ENCODE measurements at places on chromosomes 16 and 17.

DNA sequence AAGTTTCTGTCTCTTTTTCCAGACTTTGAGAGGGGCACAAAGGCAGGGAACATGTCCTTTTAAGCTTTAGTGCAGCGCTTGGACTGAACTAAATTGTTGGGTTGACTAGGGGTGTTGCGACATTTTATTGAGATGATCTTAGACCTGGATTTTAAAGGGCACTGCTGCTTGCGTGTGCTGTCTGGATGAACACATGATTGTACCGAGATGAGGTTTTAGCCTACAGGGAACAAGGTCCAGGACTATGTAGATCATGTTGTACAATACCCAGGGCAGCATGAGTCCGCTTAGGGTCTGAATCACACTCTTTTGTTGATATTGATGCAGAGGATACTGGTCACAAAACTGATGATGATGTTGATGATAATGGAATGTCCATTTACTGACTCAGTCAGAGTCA, 5.2 kb upstream of the RGS9 start:
- DNase-seq, result no peak

GRCh38 chr17:33416131-33416530, 123.0 kb upstream of the ASIC2 start:
- no peak for DNase-seq

DNA sequence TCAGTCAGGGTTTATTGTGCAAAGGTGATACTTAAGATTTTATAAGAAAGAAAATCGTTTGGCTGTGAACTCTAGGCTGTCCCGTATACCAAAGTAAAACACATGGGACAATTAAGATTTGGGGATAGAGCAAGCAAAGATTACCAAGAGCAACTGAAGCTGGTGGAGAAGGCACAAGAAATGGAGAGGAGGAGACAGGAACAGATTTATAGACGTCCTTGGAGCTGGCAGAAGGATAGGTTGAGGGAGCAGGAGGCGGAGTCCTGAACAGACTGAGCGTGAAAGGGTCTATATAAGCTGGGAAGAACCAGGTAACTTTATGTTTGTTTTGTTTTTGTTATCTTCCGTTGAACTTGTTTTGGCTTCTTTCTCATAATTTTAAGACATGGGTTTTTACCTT, 3.8 kb downstream of the TNRC6C start:
- no peak for DNase-seq

- DNase-seq, result peak; percentile 78
These were observed 24.0 kb downstream of the CCR7 start for GRCh38 chr17:40541060-40541872.

GRCh38 chr17:3655766-3656165, 12.6 kb downstream of the TAX1BP3 start:
- DNase-seq, result no peak

- no peak for DNase-seq
These were observed 48.3 kb downstream of the BAIAP2 start for GRCh38 chr17:81083125-81083765.

DNA sequence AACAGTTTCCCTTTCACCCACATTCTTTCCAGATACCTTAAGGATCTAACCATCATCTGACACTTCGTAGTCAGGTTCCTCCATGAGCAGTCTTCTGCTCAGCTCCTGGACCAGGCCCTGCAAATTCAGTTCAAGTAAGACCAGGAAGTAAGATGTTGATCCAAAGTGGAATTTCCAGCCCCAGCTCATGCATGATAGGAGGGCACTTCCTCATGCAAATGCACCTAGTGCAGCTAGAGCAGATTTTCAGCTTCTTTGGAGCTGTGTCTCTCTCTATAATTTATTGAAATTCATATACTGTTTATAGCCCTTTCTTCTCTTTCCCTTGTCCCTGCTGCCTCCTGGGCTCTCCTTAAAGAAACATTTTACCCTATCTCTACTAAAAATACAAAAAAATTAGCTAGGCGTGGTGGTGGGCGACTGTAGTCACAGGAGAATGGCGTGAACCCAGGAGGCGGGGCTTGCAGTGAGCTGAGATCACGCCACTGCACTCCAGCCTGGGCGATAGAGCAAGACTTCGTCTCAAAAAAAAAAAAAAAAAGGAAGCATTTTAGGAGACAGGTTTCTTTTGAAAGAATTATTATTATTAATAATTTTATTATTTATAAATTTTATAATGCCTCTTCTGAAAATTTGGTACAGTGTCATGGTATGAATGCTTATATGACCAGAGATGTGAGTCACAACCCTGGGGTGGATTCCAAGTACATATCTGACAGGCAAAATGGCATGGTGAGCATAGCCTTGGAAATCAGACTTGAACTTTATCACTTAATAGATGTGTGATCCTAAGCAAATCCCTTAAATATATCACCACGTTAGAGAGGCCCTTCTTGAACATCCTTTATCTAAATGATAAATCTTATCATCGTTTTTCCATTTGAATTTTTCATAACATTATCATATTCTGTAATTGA, 94.3 kb downstream of the SSH2 start:
- DNase-seq, result no peak

- no peak for DNase-seq
These were observed 58.2 kb downstream of the CNTNAP4 start for GRCh38 chr16:76335180-76335974.

DNA sequence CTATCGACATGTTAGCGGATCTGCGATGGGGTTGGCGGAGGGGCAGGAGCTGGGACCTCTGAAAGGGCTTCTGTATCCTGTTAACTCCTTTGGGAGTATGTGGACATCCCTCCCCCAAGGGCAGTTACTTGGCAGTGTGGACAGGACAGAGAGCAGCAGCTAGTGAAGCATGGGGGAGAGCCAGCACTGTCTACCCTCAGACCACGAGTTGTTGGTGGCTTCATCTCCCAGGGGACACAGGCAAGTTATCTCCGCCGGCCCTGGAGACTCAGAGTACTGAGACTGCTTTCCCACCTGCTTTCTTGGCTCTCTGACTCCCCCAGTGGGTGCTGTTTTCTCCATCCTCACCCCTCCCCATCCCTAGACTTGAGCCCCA, 5.3 kb upstream of the GFAP start:
- DNase-seq, result no peak

- no peak for DNase-seq
These were observed 65.0 kb downstream of the SMG6 start for GRCh38 chr17:2238432-2239169.

DNA sequence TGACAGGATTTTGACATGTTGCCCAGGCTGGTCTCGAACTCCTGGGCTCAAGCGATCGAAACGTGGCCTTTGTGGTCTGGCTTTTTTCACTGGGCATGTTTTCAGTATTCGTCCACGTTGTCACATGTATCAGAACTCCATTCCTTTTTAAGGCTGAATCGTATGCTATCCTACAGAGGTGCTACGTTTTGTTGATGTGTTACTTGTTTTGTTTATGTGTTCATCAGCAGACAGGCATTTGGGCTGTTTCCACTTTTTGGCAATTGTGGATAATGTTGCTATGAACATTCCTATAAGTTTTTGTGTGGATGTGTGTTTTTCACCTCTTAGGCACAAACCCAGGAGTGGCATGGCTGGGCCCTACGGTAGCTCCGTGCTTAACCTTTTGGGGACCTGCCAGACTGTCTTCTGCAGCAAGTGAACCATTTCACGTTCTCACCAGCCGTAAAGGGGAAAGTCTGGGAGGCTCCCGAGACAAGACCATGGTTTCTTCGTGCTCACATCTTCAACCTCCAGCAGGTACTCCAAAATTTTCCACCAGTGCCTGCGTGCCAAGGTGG, 26.9 kb downstream of the ADCY9 start:
- no peak for DNase-seq

DNA sequence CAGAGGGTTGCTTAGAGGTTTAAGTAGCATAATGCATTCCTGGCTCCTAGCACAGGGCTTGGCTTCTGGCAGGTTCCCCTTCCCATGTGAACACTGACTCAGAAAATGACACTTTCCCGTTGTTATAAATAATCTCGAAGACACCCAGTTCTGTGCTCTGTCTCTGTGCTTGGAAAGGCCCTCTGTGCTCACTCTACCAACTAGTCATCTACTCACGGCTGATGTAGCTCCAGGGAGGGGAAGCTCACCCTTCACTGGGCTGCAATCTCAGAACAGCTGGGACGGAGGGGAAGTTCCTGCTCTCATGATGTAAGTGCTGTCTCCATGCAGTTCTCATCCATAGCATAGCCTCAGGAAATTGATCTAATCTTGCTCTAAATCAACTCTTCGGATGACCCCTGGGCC, 230.5 kb upstream of the ASIC2 start:
- no peak for DNase-seq

GRCh38 chr17:48295362-48296288, 134.4 kb downstream of the SKAP1 start:
- no peak for DNase-seq

- no peak for DNase-seq
These were observed 91.1 kb downstream of the ASIC2 start for GRCh38 chr17:33202021-33202420.

GRCh38 chr17:59751955-59752413, 44.5 kb downstream of the VMP1 start:
- no peak for DNase-seq

GRCh38 chr16:2857451-2858244, at the start of gene PRSS22:
Gene PRSS22, minus strand, starts transcription at chr16:2858170. Its CDS starts 66 bp downstream, at chr16:2858104.
- no peak for DNase-seq

GRCh38 chr17:47244697-47245096, 8.9 kb upstream of the ITGB3 start:
- DNase-seq, result no peak

DNA sequence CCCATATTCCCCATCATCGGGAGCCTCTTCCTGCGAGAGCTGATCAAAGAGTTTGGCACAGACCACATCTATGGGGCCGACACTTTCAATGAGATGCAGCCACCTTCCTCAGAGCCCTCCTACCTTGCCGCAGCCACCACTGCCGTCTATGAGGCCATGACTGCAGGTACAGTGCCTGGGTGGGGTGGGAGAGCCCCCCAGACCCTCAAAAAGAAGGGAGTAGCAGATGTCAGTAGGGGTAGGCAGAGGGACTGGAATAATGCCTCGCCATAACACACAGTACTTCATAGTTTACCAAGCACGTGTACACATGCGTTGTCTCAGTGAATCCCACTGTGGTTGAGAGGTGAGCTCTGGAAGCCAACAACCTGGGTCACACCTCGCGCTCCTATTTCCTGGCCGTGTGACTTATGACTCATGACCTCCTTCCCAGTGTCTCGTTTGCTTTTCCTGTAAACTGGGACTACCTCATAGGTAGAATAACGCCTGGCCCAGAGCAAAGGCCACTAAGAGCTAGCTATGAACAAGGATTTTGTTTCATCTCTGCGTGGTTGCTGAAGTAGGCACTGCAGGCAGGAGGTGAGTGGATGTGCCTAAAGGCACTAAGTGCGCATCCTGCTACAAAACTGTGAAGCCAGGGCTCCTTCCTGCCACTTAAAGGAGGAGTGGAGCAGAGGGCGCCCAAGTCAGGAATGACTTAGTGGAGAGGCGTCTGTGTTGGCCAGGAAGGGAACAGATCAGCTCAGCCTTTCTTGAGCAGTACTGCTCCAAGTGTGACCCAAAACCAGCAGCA, 5.2 kb downstream of the NAGLU start:
- DNase-seq, result no peak

DNA sequence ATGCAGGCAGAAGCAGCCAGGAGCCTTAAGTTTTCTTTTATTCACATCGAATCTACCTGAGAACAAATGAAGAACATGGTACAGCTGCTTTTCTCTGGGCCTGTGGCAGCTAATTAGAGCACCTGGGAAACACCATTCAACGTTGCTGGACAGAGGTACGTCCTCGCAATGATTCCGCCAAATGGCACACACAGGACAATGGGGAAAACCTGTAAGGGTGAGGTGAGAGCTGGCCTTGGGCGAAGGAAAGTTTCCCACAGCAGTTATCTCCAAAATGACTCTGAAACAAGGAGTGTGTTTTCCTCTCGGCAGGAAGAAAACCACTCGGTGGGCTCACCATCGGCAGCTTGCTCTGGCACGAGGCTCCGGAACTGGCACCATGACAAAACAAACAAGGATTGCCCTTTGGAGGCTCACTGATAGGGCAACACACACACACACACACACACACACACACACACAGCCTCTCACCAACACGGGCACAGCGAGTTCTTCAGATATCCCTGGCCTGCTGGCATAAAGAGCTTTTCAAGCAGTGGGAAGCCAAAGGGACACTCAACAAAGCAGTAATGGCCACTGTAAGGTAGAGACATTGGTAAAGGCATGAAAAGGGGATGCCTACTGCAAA, 73.7 kb downstream of the ZFHX3 start:
- no peak for DNase-seq

- no peak for DNase-seq
These were observed 251.6 kb downstream of the KCNJ2 start for GRCh38 chr17:70420861-70421445.

DNA sequence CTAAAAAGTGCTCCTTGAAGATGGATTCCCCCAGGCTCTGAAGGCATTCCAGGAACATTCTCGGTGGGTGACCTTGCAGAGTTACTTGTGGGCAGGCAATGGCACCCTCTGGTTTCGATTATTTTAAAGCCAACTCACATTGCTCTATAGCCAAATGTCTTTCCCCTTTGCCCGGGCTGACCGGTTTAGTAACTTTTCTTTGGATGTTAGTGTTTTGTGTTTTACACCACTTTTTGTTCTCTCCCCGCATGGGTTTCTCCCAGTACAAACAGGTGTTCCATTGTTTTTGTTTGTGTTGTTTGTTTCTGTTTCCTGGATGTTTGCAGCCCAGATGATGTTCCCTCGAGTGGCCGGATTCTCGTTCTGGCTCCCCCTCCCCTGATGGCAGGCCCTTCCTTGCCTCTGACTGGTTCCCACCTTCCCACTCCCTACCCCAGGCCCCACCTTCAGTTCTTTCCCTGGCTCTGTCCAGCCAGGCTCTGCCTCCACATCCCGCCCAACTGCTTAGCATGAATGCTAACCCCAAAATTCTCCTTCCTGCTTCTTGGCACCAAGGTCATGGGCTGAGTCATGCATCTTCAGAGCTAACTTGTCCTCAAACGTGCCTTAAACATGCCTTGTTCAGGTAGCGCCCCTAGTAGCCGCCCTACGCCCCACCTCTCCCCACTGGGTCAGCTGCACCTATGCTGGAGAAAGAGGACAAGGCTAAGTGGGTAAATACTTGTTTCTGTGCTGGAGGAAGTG, 40.6 kb downstream of the ELAC2 start:
- no peak for DNase-seq

DNA sequence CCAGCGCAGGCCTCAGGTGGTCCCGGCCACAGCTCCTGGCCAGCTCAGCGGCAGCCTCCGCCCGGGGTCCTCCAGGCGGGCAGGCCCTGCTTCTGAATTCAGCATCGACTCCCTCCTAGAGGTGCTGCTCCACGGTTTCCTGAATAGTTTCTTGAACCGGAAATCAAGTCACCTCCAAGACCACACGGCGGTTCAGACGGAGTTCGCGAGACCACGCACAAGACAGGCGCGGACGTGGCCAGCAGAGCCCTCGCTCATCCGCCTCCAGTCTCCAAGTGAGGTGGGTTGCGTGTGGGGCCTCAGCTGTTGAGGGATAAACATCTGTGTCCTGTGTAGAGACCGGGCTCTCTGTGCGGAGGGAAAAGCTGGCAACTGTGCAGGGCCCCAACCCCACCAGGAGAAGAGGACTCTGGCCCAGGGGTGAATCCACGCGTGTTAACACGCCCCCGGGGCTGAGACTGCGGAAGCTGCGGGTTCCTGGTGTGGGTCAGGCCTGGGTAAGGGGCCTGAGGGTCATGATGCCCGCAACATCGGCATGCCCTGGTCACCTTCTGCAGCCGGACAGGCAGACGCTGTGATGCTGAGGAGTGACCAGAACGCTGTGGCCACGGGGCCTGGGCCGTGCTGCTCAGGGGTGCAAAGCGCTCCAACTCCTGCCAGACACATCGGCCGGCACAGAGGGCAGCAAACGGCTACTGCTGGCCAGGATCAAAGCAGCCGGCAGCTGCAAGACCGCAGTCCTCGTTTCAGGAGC, 55.0 kb upstream of the METRNL start:
- DNase-seq, result peak; percentile 12

All from activated naive CD8-positive, alpha-beta T cell treated with anti-CD3 and anti-CD28 coated beads, Interleukin-2, amount 50 U/mL, for 24 hours (primary cell).